ENCODE measurements at places on chromosomes 1 and 21.

DNA sequence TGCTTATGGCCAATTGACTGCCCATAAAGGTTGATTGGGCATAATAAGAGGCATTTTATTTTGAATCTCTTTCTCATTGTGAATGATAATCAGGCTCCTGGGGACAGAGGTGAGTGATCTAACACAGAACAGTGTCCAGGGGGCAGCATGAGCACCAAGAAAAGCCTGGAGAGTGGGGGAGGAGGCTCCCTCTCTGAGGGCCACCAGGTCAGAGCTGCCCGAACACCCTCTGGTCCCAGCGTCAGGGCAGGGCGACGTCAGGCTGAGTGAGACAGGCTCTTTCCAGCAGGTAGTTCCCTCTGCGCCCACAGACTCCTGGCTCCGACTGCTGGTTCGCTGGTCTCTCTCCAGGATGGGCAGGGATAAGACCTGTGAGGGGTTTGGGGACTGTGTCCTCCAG is 250.2 kb upstream of the C1orf174 start:
- DNase-seq, result no peak

GRCh38 chr1:154774175-154774855 is 95.8 kb downstream of the KCNN3 start:
- DNase-seq, result no peak

GRCh38 chr1:111647736-111648135 is 28.1 kb downstream of the RAP1A start:
- DNase-seq, result no peak

- no peak for DNase-seq
Measured at GRCh38 chr1:208223136-208223535, 21.0 kb downstream of the PLXNA2 start.

GRCh38 chr1:26970810-26971209 is 10.5 kb upstream of the KDF1 start:
- no peak for DNase-seq

DNA sequence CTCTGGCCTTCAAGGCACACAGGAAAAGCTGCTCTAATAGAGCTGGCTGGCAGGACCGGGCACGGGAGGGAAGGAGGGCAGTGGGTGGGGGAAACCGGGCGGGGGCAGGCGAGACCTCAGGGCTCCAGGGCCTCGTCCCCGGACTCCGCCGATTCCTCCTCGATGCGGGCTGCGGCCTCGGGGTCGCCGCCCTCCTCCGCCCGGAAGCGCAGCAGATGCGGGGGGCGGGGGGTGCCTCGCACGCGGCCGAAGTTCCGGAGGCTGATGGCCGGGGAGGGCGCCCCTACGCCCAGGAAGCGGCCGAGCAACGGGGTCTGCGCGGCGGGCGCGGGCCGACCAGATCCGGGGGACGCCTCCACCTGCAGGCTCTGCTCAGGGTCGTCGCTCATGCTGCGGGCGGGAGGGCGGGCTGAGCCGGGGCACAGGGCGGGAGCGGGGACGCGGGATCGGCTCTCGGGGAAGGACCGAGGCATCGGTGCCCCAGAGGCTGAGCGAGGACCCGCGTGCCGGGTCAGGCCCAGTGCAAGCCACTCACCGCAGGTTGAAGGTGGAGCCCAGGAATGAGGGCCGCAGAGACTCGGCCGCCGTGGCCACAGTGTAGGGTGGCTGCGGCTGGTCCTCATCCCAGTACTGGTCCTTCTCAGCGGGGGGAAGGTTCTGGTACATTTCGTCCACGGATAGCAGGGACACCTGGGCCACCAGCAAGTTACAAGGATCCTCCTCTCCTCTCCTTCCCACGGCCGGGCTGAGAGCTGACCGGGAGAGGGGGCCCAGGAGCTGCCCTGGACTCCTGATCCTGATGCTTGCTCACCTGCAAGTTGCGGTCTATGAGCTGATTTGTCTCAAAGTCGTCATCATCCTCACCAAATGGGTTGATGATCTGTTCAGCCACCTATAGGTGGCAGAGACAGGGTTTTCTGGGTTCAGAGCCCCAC is 3.6 kb downstream of the BEST4 start:
- no peak for DNase-seq

GRCh38 chr1:28110555-28110954 is 22.1 kb upstream of the EYA3 start:
- no peak for DNase-seq

GRCh38 chr1:41811051-41811795 is 107.5 kb downstream of the HIVEP3 start:
- DNase-seq, result peak; percentile 56

DNA sequence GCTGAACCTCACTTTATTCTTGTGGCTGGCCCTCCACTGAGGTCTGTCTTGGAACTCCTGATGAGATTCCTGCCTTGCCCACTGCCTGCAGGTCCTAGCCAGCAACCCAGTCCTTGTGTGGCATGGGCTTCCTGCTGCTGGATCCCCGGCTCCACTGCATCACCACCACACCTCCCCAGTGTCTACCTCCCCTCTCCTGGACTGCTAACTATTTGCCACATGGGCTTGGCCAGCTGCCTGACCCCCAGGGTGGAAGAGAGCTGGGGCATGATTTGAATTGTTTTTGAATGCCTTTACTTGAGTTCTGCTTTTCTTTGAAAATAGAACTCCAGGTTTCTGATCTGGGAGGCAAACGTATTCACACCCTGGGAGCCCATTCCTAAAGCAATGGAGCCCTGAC is 41.2 kb downstream of the SPAG17 start:
- no peak for DNase-seq

Data from stimulated activated CD8-positive, alpha-beta memory T cell treated with anti-CD3 and anti-CD28 coated beads, Interleukin-7, amount 100 ng/mL, for 48 hours (primary cell).